ENCODE measurements at places on chromosomes 6 and 20.
A peak's percentile ranks its signal among the peaks of the same experiment; 100 is the strongest.

- H3K4me1 ChIP-seq: peaks cover 15% of the 10 kb centered on the region
- no peak overlapping the region for H3K4me3 ChIP-seq
- no peaks in the 10 kb centered on the region for H3K36me3 ChIP-seq
- H3K27me3 ChIP-seq: no peaks in the 10 kb centered on the region
- H3K27ac ChIP-seq: no peak overlapping the region
Observed at GRCh38 chr20:33438481-33438880, 5.1 kb downstream of the SNTA1 start.

DNA sequence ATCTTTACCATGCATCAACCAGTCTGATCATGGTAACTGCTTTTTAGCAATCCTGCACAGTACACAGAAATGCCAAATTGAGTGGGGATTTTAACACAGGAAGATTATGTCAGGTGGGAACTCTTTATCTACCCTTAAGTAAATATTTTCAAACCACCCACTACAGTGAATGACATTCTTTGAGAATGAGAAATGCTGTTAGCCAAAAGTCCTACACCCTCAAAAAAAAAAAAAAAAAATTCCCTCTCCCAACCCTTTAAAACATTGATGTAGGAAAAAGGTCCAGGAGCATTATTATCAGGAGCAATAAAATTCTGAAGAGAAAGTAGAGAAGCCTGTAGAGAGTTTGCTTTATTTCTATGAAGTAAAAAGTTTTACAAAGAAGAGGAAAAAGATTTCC, 307.2 kb upstream of the THEMIS start:
- H3K27ac ChIP-seq: no peak overlapping the region
- H3K36me3 ChIP-seq: peaks cover 13% of the 10 kb centered on the region
- H3K27me3 ChIP-seq: no peaks in the 10 kb centered on the region
- no peak for DNase-seq
- H3K4me3 ChIP-seq: no peak overlapping the region

DNA sequence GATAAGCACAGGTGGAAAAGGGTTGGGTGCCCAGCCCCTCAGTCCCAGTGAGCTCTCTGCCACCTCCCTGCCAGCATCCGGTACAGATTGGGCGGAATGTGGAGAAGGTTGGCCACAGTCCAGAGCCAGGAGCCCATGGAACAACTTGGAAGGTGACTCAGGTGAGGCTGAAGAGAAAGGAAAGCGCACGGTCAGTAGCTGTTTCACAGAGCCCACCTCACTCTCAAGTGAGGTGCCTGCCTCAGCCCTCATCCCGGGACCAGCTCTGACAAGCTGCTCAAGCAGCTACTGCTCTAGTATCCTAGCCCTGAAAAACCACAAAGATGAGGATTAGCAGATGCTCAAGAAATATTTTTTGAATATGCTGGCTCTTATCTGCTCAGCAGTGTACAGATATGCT, 1.1 kb upstream of the MMP24OS start:
- peak overlapping the region; percentile 93 for H3K27ac ChIP-seq
- H3K36me3 ChIP-seq: peaks cover 54% of the 10 kb centered on the region
- no peak for DNase-seq

- no peaks in the 10 kb centered on the region for H3K27me3 ChIP-seq
- H3K4me1 ChIP-seq: peaks cover 4% of the 10 kb centered on the region
- no peaks in the 10 kb centered on the region for H3K36me3 ChIP-seq
- no peak overlapping the region for H3K27ac ChIP-seq
Observed at GRCh38 chr6:92806254-92806653, 613.1 kb downstream of the EPHA7 start.

GRCh38 chr20:17646209-17646960, 35.7 kb downstream of the RRBP1 start:
- peaks cover 13% of the 10 kb centered on the region for H3K36me3 ChIP-seq
- H3K27ac ChIP-seq: peak overlapping the region; percentile 25
- no peak overlapping the region for H3K4me3 ChIP-seq
- no peaks in the 10 kb centered on the region for H3K27me3 ChIP-seq

DNA sequence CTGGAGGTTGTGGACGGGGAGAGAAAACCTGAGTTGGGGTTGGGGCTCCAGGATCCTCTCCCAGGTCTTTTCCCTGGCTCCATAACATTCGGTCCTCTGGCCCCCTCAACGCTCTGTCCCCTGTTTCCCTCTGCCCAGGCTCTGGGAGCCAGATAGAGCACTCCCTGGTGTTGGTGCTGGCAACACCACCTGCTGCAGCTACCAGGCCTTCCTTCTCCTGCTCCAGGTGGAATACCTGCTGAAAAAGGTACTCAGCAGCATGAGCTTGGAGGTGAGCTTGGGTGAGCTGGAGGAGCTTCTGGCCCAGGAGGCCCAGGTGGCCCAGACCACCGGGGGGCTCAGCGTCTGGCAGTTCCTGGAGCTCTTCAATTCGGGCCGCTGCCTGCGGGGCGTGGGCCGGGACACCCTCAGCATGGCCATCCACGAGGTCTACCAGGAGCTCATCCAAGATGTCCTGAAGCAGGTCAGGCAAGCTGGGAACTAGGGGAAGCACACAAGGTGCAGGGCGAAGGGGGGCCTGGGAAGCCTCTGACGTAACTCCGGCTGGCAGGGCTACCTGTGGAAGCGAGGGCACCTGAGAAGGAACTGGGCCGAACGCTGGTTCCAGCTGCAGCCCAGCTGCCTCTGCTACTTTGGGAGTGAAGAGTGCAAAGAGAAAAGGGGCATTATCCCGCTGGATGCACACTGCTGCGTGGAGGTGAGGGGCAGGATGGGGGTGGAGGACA, 14.6 kb downstream of the DEF6 start:
- no peaks in the 10 kb centered on the region for H3K27me3 ChIP-seq
- H3K36me3 ChIP-seq: peaks cover 34% of the 10 kb centered on the region
- peak overlapping the region; percentile 96 for H3K27ac ChIP-seq
- H3K4me1 ChIP-seq: peaks cover 68% of the 10 kb centered on the region
- no peak for DNase-seq

DNA sequence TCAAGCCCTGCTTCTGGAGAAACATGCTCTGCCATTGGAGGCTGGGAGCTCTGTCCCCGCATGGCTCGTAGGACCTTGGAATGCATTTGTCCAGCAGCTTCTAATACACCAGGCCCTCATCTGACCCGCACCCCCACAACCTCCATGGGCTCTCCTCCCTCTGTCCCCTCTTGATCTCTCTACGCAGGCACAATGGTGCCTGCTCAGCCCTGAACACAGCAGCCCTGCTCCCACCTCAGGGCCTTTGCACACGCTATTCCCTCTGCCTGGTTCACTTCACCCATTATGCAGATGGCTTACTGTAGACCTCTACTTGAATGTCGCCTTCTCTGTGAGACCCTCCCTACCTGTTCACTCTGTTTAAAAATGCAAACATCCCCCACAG, 27.0 kb upstream of the PTGIS start:
- H3K27me3 ChIP-seq: peaks cover 34% of the 10 kb centered on the region
- no peak overlapping the region for H3K27ac ChIP-seq
- no peak overlapping the region for H3K4me3 ChIP-seq
- no peak for DNase-seq
- H3K36me3 ChIP-seq: no peaks in the 10 kb centered on the region

DNA sequence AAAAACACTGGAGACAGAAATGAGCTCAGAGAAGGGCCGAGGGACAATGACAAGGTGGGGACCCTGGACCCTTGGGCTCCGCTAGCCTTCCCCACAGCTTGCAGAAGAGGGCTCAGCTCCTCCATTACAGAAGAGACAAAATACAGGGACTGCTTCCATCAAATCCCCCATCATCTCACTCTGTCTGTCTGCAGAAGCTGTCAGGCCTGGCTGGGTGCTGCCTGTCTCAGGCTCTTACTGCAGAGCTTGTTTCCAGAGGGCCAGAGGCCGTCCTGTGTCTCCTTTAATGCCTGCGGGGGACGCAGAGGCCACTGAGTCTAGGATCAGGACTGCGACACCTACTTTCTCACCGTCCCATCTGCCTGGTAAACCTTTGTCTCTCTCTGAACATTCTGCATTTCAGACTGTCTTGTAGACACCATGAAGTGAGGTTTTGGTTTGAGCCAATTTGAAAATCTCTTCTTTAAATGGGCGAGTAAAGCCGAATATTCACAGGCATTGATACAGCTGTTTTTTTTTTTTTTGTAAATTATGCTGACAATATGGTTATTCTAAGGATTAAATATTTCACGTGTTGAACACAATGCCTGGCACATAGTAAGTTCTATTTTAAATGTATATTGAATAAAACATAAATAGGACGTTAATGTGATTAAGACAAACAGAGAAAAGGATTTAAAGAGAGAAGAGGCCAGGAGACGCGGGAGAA, 28.3 kb downstream of the RNASET2 start:
- H3K27me3 ChIP-seq: no peaks in the 10 kb centered on the region
- H3K4me3 ChIP-seq: no peak overlapping the region
- no peak for DNase-seq
- H3K4me1 ChIP-seq: peaks cover 48% of the 10 kb centered on the region
- peaks cover 44% of the 10 kb centered on the region for H3K36me3 ChIP-seq
- H3K27ac ChIP-seq: no peak overlapping the region

DNA sequence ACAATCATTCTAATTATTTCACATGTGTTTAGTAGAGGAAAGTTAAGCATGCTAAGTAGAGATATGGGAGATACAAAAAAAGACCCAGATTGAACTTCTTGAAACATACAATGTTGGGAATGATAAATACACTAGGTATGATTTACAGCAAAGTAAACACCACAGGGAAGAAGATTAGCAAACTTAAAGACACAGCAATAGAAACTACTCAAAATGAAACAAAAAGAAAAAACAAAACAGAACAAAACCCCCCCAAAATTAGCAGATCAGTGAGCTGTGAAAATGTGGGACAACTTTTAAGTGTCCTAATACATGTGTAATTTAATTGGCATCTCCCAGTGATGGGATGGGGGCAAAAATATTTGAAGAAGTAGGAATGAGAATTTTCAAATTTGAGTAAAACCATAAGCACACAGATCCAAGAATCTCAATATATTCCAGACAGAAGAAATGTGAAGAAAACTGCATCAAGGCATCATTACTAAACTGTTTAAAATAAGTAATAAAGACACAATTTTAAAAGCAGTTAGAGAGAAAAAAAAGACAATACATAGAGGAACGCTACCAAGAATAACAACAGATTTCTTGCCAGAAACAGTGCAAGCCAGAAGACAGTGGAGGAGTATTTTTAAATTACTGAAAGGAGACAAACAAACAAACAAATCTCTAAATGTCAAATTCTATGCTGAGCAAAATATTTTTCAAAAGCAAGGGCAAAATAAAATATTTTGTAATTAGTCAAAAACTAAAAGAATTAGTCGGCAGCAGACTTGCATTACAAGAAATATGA, 473.7 kb downstream of the QKI start:
- H3K4me3 ChIP-seq: no peak overlapping the region
- no peaks in the 10 kb centered on the region for H3K36me3 ChIP-seq

DNA sequence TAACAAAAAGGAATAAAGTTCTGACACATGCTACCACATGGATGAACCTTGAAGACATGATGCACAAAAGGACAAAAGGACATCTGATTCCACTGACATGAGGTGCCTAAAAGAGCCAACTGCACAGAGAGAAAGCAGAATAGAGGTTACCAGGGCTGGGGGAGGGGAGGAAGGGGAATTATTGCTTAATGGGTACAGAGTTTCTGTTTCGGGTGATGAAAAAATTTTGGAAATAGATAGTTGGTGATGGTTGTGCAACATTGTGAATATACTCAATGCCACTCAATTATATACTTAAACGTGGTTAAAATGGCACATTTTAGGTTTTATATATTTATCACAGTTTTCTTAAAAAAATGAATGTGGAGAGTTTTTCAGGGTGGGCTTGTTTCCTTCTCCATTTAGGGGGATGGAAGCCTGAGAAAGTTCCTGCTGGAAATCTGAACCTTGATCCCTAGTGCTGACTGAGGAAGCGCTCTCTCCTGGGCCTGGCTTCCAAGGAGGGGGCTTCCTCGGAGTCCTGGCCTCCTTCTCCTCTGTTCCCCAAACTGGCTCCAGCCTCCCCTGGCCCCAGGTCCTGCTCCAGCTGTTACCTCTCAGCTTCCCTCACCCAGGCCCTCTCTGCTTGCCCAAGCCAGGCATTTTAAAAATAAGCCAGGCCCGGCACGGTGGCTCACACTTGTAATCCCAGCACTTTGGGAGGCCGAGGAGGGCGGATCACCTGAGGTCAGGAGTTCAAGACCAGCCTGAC, 79.2 kb downstream of the NOL4L start:
- H3K27ac ChIP-seq: no peak overlapping the region
- DNase-seq: no peak
- H3K4me3 ChIP-seq: no peak overlapping the region
- peaks cover 3% of the 10 kb centered on the region for H3K36me3 ChIP-seq
- H3K27me3 ChIP-seq: no peaks in the 10 kb centered on the region
- H3K4me1 ChIP-seq: peaks cover 24% of the 10 kb centered on the region

DNA sequence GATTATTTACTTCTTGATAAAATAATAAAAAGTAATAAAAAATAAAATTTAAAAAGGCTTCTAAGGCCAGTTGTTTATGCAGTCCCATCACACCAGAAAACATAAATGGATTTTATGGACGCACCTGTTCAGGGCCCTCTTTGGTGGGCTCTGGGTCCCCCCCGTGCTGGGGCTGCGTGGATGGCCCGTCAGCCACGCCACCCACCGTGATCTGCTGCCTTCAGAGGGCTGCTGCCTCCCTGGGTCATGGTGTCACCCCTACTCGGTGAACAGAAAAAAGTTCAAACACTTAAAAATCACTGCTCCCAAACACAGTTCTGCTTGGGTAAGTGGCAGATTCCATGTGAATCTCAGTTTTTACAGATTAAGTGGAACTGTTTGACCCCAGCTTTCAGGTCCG, 447.6 kb upstream of the AGPAT4 start:
- no peak for DNase-seq
- no peak overlapping the region for H3K4me3 ChIP-seq
- H3K27ac ChIP-seq: no peak overlapping the region
- H3K27me3 ChIP-seq: no peaks in the 10 kb centered on the region
- no peaks in the 10 kb centered on the region for H3K36me3 ChIP-seq
- H3K4me1 ChIP-seq: no peaks in the 10 kb centered on the region

GRCh38 chr20:62056377-62056776, 9.3 kb downstream of the TAF4 start:
- no peaks in the 10 kb centered on the region for H3K27me3 ChIP-seq
- H3K27ac ChIP-seq: no peak overlapping the region
- DNase-seq: no peak
- no peak overlapping the region for H3K4me3 ChIP-seq
- peaks cover 44% of the 10 kb centered on the region for H3K36me3 ChIP-seq
- H3K4me1 ChIP-seq: peaks cover 77% of the 10 kb centered on the region

GRCh38 chr20:18956890-18957289, 143.3 kb downstream of the SCP2D1 start:
- no peaks in the 10 kb centered on the region for H3K27me3 ChIP-seq
- no peak for DNase-seq
- no peak overlapping the region for H3K27ac ChIP-seq
- no peaks in the 10 kb centered on the region for H3K36me3 ChIP-seq
- H3K4me1 ChIP-seq: no peaks in the 10 kb centered on the region

Data from stimulated activated naive B cell treated with anti-CD40 and anti-IgM and Interleukin-4, amounts not matched to agents 10 μg/mL and 1 μg/mL and 100 μg/mL, for 72 hours (primary cell).